Heart right ventricle (tissue), 16 donors: ENCODE measurements at places on chromosomes 3 and 15.

GRCh38 chr3:39275052-39275451 is 4.8 kb downstream of the CX3CR1 start:
- no peak for DNase-seq
- H3K36me3 ChIP-seq: no peaks in the 10 kb centered on the region
- no peak overlapping the region for H3K4me3 ChIP-seq
- peaks cover 63% of the 10 kb centered on the region for H3K4me1 ChIP-seq
- H3K27ac ChIP-seq: no peak overlapping the region
- no peaks in the 10 kb centered on the region for H3K27me3 ChIP-seq

- DNase-seq: no peak
- no peak overlapping the region for H3K27ac ChIP-seq
- H3K27me3 ChIP-seq: peaks cover 21% of the 10 kb centered on the region
- no peak overlapping the region for H3K4me3 ChIP-seq
- no peaks in the 10 kb centered on the region for H3K4me1 ChIP-seq
These were observed 45.5 kb downstream of the ZIC4 start for GRCh38 chr3:147360646-147361453.

DNA sequence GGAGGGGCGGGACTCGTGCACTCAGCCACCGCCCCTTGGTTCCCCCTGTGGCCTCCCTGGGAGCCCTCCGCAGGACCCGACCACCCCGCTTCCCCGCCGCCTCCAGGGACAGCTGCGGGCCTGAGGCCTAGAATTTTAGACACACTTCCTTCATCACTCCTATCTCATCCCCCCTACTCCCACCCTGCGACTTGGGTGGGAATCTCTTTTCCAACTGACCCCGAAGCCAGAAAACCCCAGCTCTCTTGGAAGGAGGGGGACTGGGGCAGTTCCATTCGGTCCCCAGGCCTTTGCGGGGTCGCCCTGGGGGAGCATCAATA is 289 bp upstream of the TFDP2 start:
- peak overlapping the region; percentile 90 for H3K4me3 ChIP-seq
- peaks cover 22% of the 10 kb centered on the region for H3K4me1 ChIP-seq
- peak overlapping the region; percentile 82 for H3K27ac ChIP-seq
- H3K36me3 ChIP-seq: no peaks in the 10 kb centered on the region
- H3K27me3 ChIP-seq: no peaks in the 10 kb centered on the region

- peaks cover 3% of the 10 kb centered on the region for H3K4me1 ChIP-seq
- H3K36me3 ChIP-seq: no peaks in the 10 kb centered on the region
- no peak for DNase-seq
- H3K27ac ChIP-seq: no peak overlapping the region
- H3K27me3 ChIP-seq: no peaks in the 10 kb centered on the region
These were observed 16.2 kb downstream of the ATP11B start for GRCh38 chr3:182809531-182809930.

GRCh38 chr3:74832925-74833324 is 218.5 kb upstream of the CNTN3 start:
- DNase-seq: no peak
- H3K27ac ChIP-seq: no peak overlapping the region
- H3K36me3 ChIP-seq: no peaks in the 10 kb centered on the region
- H3K4me1 ChIP-seq: no peaks in the 10 kb centered on the region

- H3K36me3 ChIP-seq: no peaks in the 10 kb centered on the region
- H3K27me3 ChIP-seq: no peaks in the 10 kb centered on the region
- peak; percentile 18 for DNase-seq
- H3K27ac ChIP-seq: no peak overlapping the region
- no peak overlapping the region for H3K4me3 ChIP-seq
These were observed 63.9 kb upstream of the FAM98B start for GRCh38 chr15:38389924-38390542.

DNA sequence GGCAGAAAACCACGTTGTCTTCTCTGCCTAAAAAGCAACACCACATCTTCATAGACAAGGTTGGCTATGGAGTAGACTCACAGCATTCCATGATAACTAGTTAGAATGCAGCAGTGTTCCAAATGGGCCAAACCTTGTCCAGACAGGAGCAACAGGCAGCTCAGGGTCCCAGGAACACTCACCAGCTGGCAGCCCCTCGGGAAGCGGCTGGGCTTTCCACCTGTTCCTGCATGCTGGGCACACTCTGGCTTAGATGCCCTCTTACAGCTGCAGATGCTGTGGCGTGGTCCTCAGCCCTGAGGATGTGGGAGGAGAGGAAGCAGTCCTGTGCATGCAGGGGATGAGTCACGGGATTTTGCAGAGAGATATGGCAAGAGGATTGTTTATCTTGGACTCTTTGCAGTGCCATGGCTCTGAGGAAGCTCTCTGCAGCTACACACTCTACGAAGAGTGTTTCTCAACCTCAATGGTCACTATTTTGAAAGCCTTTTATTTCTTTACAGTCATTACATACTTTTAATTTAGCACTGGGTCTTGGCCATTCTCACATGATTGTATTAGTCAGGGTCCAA is 11.3 kb downstream of the NRROS start:
- H3K27me3 ChIP-seq: peaks cover 3% of the 10 kb centered on the region
- no peak overlapping the region for H3K27ac ChIP-seq
- DNase-seq: peak; percentile 42
- H3K4me3 ChIP-seq: no peak overlapping the region

GRCh38 chr15:59017449-59017848 is 30.0 kb downstream of the RNF111 start:
- H3K4me1 ChIP-seq: no peaks in the 10 kb centered on the region
- H3K4me3 ChIP-seq: no peak overlapping the region
- no peak overlapping the region for H3K27ac ChIP-seq
- no peaks in the 10 kb centered on the region for H3K27me3 ChIP-seq
- H3K36me3 ChIP-seq: peaks cover 13% of the 10 kb centered on the region

DNA sequence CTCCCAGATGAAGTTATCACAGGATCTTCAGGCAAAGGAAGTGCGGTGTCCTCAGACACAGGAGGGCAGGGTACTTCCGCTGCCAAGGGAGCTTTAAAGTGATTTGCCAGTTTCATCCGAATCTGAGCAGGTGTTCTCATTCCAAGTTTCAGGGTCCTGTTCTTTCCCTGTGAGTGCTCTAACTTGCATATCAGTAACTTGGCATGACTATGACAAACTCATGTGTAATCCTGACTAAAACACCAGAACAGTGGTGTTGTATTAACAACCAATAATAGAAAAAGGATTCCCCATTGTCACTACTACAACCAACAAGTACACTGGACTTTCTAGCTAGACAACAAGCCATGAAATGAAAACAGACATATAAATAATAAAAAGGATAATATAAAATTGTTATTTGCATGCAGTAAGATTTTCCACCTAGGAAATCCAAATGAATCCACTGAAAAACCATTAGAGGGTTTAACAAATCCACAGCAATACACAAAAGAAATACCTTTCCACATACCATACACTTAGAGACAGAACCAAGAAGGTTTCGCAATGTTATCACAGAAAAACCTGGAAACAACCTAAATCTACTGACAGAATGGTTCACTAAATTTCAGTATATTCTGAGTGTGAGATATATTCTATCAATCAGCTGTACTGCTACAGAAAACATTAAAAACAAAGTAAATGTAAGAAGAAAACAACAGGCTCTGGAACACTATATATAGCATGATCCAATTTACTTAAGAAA is 40.9 kb upstream of the RPL35A start:
- no peaks in the 10 kb centered on the region for H3K36me3 ChIP-seq
- peaks cover 12% of the 10 kb centered on the region for H3K4me1 ChIP-seq
- no peak overlapping the region for H3K27ac ChIP-seq
- H3K27me3 ChIP-seq: no peaks in the 10 kb centered on the region

DNA sequence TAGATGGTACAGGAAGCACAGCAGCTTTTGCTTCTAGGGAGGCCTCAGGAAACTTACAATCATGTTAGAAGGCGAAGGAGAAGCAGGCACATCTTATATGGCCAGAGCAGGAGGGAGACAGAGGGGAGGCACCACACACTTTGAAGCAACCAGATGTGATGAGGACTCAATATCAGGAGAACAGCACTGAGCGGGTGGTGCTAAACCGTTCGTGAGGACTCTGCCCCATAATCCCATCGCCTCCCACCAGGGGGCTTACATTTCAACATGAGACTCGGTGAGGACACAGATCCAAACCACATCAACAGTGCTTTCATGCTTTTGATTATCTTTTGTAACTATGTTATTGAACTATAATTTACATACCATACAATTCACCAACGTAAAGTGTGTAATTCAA is 7.6 kb upstream of the TMEM44 start:
- no peaks in the 10 kb centered on the region for H3K27me3 ChIP-seq
- peaks cover 20% of the 10 kb centered on the region for H3K36me3 ChIP-seq
- peak overlapping the region; percentile 74 for H3K27ac ChIP-seq
- DNase-seq: no peak
- no peak overlapping the region for H3K4me3 ChIP-seq
- H3K4me1 ChIP-seq: peaks cover 4% of the 10 kb centered on the region

GRCh38 chr15:41631880-41632470 is 28.2 kb upstream of the MGA start:
- H3K27me3 ChIP-seq: no peaks in the 10 kb centered on the region
- H3K4me1 ChIP-seq: no peaks in the 10 kb centered on the region
- no peaks in the 10 kb centered on the region for H3K36me3 ChIP-seq
- peak overlapping the region; percentile 30 for H3K27ac ChIP-seq

GRCh38 chr3:49341996-49342395 is 2.1 kb upstream of the USP4 start:
- DNase-seq: no peak
- peak overlapping the region; percentile 96 for H3K27ac ChIP-seq
- no peaks in the 10 kb centered on the region for H3K27me3 ChIP-seq
- no peak overlapping the region for H3K4me3 ChIP-seq
